Left renal pelvis (tissue), 4 donors: ENCODE measurements at places on chromosomes 2 and 18.

- no peak for DNase-seq
Observed at GRCh38 chr2:100699131-100699530, 120.8 kb upstream of the NPAS2 start.

GRCh38 chr2:144774809-144775208 is 254.9 kb upstream of the ZEB2 start:
- DNase-seq, result no peak

GRCh38 chr2:70385966-70386595 is 84.2 kb upstream of the FAM136A start:
- DNase-seq, result no peak

DNA sequence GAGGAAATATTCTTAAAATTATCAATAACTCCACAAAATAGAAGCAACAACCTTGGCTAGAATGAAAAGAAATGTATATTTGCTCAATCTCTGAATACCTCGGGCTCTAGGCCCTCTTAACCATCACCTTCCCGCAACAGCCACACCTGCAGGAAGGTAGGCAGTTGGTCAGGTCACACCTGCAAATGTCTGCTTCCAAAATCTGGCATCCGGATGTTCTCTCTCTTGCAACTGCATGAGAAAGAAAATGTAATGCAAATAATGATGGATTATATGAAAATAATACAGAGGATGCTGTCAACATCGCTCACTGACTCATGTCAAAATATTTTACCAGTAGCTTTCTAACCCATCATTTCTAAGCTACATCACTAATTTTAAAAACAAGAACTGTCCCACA is 148.3 kb downstream of the SATB2 start:
- no peak for DNase-seq

GRCh38 chr2:170886386-170886785 is 42.7 kb upstream of the GORASP2 start:
- no peak for DNase-seq

- DNase-seq, result no peak
Observed at GRCh38 chr2:162967147-162967546, 128.6 kb upstream of the KCNH7 start.

DNA sequence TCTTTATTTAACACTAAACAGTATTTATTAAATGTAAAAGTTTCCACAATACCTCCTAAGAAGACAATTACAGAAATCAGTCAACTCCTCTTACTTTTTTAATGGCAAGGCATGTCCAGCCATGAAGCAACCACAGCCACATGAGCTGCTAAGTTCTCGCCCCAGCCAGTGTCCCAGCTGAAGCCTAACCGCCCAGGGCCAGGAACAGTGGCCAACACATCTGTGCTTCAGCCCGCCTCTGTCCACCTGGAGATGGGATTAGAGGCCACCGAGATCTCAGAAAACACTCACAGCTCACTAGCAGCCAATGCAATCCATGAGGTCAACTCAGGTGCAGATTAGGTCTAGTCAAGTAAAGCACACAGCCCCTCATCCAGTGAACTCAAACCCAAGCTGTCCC is 40.2 kb downstream of the PID1 start:
- DNase-seq, result no peak

GRCh38 chr2:196750291-196750923 is 49.1 kb downstream of the GTF3C3 start:
- DNase-seq, result no peak

- DNase-seq, result no peak
Observed at GRCh38 chr2:108257757-108258331, 18.1 kb downstream of the SULT1C3 start.

DNA sequence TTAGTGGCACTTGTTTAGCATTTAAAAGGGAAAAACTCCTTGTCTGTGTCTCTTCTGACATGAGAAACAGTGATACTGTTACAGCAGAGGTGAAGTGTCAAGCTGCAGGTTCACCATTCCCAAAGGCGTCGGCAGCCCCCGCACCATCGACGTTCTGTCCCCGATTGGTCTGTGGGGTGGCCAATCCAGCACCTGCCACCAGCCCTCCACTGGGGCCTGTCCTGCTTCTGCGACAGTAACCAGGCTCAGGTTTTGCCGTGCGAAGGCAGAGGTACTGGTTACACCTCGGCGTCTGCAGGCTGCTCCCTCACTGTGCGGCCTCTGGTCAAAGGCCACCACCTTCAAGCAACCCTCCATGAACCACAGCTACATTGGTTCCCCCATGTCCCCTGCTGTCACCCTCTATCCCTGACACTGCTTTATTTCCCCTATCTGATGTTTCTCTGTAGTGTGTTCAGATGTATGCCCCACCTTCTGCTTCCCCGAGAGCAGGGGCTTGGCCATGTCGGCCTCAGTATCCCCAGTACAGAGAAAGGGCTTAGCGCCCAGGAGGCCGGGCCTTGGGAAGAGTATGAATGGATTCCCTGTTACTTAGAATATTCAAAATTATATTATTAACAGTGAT is 8.6 kb upstream of the ESPNL start:
- no peak for DNase-seq

DNA sequence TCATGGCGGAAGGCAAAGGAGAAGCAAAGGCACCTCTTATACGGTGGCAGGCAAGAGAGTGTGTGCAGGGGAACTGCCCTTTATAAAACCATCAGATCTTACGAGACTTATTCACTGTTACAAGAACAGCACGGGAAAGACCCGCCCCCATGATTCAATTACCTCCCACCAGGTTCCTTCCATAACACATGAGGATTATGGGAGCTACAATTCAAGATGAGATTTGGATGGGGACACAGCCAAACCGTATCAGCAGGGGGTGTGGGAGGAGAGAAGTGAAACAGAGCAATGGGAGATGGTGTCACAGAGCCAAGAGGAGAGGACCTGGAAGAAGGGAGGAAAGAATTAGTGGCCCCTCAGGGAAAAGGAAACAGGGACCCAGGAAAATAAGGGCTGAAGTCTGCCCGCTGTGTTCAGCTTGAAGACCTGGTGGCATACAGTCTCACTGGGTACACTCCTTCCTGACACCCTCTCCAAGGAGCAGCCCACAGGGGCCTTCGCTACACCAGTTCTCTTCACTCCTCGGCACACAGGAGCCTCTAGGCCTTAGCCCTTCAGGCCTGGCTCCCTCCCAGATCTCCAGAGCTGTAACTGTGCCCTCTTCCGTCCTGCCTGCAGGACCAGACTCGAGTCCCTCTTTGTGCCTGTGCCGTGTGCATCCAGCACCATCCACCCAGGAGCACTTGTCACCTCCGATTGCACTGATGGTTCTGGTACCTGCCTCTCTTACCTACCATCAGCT is 262.1 kb downstream of the EIPR1 start:
- no peak for DNase-seq

GRCh38 chr2:26495705-26496297 is 17.9 kb upstream of the OTOF start:
- peak; percentile 35 for DNase-seq

- DNase-seq, result no peak
Observed at GRCh38 chr2:72325592-72326422, 178.1 kb upstream of the CYP26B1 start.

GRCh38 chr2:102033031-102033749 is 41.4 kb downstream of the IL1R2 start:
- DNase-seq, result no peak

- no peak for DNase-seq
Observed at GRCh38 chr2:101528501-101528900, 53.6 kb upstream of the RFX8 start.

DNA sequence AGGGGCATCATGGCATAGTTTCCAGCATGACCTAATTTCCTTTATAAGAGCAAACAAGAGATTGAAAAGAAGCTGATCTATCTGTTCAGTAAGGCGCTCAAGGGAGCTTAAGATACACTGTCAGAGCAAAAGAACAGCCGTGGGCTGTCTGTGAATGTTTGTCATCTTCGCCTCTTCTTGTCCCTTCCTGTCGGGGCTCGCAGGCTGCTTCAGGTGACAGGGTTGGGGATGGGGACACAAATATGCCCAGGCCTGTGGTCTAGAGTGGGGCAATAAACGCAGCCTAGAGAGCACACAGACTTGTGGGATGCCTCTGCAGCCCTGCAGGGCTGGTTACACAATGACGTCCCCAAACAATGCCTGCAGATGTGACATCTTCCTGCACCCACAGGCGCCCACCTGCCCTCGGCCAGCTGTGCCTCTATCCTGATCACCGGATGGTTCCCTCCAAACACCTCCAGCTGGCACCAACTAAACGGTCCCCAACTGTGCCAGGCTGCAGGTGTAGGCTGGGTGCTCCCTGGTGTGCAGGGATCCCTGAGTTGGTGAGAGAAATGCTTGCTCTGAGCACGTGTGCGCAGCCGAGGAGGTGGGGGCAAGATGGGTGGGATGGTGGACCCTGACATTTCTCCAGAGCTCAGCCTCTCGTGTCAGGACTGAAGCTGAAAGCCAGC is 72.8 kb downstream of the EDAR start:
- DNase-seq, result no peak
